ENCODE measurements at places on chromosomes 3 and 15.

- no peak for DNase-seq
These were observed 810 bp downstream of the TMEM62 start for GRCh38 chr15:43134157-43134635.

GRCh38 chr15:48671103-48672022, 25.9 kb upstream of the FBN1 start:
- peak; percentile 55 for DNase-seq

GRCh38 chr3:65751123-65751700, 287.5 kb downstream of the MAGI1 start:
- no peak for DNase-seq

GRCh38 chr3:88480822-88481221, 331.1 kb downstream of the C3orf38 start:
- no peak for DNase-seq

DNA sequence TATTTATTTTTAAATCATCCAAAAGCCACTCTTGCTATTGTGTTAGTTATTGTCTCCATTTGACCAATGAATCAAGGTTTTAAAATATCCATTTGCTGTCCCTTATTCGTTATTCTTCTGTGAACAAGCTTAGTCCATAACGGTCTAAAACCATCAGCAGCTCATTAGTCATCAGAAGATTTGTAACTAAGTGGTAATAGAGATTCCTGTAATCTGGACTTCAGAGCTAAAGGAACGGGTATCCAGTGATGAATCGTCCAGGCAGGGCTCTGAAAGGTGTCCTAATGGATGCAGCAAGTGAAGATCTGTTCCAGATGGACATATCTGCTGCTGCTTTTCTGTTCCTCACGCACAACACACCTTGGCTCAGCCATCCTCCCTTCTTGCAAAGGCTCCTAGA, 362.7 kb upstream of the CFAP20DC start:
- no peak for DNase-seq

DNA sequence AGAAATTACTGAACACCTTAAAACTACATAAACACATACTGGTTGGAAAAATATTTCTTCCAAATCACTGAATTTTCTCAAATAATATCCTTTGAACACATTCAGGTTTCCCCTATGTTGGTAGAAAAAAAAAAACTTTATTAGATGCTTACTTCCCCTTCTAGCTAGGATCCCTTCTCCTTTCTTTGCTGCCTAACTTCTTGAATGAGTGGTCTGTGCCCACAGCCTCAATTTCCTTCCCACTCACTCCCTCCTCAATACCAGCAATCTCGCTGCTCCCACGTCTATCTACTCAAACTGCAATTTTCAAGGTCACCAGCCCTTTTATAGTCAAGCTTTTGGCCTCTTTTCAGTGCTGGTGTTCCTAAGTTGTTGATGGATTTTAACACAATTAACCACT, 8.3 kb downstream of the CD200R1 start:
- no peak for DNase-seq

- no peak for DNase-seq
These were observed 85.3 kb upstream of the LIMD1 start for GRCh38 chr3:45509038-45509767.

- no peak for DNase-seq
These were observed 8.3 kb upstream of the TASOR start for GRCh38 chr3:56691165-56692000.

- no peak for DNase-seq
These were observed 169.0 kb upstream of the TSC22D2 start for GRCh38 chr3:150238995-150239619.

DNA sequence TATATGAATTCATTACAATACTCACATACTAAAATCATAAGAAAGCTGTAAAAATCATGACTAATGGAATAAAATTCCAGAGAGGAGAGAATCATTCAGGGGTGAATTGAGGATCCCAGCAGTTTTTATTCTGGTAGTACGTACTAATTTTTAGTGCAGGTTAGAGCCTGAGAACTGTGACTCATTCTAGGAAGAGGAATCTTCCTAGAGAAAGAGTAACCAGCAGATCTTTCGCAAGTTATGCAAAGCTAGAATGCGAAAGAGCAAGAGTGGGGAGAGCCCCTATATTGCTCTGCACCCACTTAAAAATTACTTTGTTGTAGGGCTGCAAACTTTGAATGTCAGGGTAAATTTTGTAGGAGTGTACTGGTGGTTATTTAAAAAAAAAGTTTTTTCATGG, 303.6 kb upstream of the ARPP21 start:
- DNase-seq: no peak

DNA sequence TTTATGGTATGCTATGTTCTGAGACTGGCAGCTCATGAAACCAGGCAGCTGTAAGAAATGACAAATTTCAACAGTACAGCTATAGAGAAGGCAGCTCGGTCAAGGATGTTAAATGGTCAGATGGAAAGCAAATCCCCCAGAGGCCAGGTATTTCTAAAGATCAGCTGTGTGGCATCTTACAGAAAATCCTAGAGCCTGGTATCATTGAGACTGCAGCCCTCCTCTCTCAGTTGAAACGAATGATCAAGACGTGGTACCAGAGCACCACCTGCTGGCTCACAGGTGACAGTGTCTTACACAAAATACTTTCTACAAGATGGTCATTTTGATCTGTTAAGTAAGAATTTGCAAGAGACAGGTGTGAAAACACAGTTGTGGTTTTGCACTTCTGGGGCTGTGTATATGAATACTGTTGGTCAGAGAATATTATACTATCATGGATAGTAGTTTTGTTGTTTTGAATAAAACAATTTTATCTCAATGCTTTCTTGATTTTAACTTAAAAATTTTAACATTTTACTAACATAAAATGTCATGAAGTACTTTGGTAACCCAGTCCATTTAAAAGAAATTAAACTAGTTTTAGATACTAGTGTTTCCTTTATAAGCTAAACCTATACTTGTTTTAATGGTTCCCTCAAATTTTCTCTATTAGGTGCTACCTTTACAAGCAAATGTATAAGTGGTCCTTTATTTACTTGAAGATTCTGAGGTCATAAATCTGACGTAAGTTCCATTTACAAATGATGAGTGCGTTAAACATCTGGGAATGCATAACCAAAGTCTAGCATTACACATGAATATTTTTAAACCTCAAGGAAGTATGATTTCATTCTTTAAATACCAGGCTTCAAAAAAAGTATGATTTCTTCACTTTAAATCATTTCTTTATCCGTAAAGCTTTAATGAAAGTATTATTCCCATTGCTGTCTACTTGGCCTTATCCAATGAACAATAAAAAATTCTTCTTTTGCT, 121.8 kb downstream of the PDZRN3 start:
- peak; percentile 71 for DNase-seq

DNA sequence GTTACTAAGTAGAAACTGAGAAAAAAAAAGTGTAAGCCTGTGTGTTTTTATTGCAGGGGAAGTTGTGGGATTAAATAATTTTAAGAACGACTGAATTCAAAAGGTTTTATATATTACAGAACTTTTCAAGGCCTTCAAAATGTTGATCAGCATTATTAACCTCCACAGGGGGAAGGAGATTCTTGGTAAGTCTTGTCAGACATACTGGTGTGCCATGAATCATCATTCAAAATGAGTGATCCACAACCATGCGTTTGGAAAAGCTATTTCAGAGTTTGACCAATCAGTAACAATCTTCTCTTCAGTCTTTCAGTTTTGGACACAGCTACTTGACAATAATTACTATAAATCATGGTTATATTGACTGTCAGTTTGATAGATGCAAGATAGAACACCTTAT, 70.2 kb downstream of the ADAMTS9 start:
- DNase-seq: no peak

GRCh38 chr3:13483988-13484695, 4.0 kb downstream of the HDAC11 start:
- DNase-seq: peak; percentile 29

DNA sequence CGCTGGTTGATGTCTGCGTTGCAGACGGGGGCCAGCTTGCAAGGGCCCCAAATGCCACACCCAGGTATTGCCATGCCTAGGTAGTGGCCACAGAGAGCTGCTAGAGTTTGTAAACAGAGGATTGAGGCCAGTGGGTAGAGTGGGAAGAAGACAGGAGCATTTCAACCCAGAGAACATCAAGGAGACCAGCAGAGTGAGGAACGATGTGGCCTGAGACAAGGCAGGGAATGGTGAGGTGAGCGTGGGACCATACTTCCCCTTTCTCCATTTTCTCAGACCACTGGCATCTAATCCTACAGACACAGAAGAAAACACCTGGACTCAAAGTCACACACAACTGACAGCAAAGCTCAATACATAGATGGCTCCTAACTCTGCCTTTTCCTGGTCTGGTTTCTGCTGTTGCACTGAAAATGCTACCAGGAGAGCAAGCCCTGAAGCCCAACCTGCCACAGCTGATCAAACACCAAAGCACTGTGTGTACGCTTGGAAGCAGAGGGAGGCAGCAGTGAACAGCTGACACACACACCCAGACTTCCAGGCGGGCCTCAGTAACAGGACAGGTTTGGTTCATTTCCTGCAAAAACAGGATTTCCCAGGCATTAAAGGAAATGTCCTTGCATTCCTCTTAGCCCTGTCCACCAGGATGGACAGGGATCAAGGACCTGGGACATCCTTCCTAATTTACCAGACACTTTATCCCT, 1.6 kb downstream of the FAM174B start:
- peak; percentile 60 for DNase-seq

DNA sequence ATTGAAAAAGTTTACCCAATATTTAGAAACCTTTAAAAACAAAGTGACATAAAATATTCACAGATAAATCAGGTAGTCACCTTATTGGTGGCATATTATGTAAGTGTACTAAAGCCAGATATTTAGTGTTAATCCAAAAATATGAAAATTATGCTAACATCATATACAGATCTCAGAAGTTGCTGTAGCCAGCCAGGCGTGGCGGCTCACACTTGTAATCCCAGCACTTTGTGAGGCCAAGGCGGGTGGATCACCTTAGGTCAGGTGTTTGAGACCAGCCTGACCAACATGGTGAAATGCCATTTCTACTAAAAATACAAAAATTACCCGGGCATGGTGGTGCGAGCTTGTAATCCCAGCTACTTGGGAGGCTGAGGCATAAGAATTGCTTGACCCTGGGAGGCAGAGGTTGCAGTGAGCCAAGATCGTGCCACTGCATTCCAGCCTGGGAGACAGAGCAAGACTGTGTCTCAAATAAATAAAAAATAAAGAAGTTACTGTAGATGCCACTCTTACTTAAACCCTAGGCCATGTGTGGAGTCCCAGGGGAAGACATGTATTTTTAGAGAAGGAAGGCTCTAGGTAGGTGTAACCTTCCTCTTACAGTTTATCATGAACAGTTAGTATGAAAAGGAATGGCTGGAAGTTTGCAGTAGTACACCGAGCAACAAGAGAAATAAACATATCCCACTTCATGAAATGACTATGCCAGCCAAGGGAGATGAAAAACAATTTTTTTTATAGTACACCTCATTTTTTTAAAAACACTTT, 9.6 kb downstream of the SETD5 start:
- no peak for DNase-seq

DNA sequence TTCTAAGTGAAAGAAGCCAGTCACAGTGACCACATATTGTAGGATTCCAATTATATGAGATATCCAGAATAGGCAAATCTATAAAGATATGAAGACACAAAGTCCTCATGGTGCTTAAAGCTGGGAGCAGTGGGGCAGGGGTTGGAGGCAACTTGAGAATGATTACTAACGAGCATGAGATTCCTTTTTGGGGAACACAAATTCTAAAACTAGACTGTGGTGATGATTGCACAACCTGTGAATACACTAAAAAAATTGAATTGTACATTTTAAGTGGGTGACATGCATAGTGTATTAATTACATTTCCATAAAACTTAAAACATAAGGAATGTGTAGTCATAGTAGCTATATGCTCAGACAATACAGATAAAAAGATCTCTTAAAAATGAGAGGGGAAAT, 103.2 kb downstream of the DPH6 start:
- no peak for DNase-seq

DNA sequence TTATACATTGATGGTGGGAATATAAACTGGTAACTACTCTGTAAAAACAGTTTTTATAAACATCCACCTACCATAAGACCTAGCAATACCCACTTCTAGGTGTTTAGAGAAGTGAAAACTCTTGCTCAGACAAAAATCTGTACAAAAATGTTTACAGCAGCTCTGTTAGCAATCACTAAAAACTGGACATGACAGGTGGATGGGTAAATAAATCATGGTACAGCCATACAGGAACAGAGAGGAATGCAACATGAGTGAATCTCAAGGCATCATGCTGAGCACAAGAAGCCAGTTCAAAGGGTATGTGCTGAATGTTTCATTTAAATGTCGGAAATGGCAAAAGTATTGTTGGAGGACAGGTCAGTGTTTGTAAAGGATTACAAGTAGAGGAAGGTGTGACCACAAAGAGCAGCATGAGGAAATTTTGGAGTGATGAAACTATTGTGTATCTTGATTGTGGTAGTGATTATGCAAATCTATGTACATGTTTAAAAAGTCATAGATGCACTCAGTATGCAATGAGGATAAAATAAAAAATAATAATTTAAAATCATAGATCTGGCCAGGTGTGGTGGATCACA, 2.8 kb upstream of the RNU5A-1 start:
- DNase-seq: no peak

GRCh38 chr3:73765878-73766545, 141.3 kb upstream of the PDZRN3 start:
- DNase-seq: no peak

DNA sequence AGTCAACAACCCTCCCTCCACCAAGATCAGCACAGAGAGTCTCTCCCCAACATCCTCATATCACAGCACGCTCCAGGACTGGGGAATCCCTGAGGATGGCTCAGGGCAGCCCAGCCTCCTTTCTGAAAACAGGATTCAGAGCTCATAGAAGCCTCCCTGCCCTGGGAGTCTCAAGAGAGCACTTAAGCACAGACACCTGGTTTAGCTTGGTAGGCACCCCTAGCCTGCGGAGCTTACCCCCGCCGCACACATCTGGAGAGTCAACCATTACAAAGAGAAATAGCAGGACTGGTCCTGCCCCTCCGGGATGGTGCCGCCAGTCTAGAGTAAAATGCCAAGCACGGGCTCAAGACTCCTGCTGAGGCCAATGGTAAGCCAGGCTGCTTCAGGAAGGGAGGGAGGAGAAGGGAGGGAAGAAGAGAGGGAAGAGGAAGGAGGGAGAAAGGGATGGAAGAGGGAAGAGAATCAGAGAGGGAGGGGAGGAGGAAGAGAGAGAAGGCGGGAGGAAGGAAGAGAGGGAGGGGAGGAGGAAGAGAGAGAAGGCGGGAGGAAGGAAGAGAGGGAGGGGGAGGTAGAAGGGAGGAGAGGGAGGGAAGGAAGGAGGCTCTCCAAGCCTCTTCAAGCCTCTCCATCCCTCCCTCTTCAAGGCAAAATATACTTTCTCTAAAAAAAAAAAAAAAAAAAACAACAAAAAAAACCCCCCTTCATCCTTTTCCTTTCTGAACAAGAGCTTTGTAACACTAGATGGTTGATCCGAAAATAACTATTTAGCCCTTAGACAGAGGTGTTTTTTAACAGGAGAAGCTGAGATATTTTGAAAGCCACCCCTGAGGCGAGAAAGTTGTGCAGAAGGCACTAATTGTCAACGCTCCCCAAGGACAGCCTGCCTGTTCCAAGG, 278.6 kb upstream of the TLE3 start:
- DNase-seq: no peak

GRCh38 chr3:56154297-56154696, 314.0 kb downstream of the ERC2 start:
- no peak for DNase-seq
